ENCODE measurements at places on chromosomes 7 and 10.

GRCh38 chr7:69668339-69668870 lies 70.1 kb downstream of the AUTS2 start:
- DNase-seq = no peak

DNA sequence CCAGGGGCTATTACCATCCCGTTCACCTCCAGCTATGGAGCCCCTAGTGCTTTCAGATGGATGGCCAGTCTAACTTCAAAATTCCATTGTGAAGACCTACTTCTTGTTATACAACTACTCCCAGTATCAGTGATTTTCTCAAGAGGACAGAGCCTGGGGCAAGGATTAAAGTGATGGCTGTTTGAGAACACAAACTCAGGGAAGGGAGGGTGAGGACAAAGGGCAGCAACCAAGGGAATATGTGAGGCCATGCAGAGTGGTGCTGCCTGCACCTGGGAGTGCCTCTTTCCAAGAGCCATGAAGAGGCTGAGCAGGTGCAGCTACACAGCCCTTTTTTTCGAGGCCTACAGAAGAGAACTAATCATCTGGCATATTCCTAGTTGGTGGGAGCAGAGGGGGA lies 303.5 kb upstream of the BMPER start:
- no peak for DNase-seq

DNA sequence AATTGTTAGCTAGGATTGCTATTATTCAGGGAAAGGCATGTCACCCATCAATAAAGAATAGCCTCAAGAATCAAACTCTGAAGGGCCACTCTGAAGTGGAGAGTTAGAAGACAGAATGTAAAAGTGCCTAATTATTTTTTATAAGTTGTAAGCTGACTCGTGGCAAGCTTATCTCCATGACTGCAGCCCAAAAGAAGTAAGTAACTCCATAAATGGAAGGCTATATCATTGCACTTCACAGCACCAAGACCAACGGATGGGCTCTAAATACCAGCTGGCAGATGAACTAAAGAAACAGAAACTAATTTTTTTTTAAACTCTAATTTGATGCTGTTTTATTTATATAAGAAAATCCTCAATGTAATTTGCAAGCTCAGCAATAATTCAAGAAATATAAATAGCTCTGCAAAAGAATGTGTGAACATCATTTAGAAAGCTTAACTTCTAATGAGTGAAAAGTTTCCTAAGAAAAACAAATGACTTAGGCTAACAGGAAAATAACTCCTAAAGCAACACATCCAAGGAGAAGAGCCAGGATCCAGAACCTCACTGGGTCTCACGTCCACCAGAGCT lies 165.5 kb downstream of the SNX13 start:
- DNase-seq = no peak

DNA sequence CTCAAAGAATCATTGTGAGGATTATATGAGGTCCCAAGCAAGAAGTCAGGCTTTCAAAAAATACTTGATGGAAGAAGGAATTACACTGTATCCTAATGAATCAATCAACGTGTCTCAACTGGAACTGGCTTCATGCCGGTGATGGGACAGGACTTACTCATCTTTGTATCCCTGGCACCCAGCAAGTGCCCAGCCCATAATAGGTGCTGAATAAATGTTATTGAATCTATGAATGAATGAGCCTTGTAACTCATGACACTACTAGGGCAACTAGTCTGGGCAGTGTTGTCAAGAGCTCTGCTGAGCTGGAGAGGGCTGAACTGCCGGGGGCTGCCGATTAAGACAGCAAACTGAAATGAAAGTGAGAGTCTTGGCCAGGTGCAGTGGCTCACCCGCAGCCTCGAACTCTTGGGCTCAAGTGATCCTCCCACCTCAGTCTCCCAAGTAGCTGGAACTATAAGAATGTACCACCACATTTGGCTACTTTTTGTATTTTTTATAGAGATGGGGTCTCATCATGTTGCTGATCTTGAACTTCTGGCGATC lies 87.2 kb upstream of the KIF5B start:
- DNase-seq = no peak

- no peak for DNase-seq
These were observed 69.5 kb upstream of the CDK13 start for GRCh38 chr7:39880556-39880955.

GRCh38 chr10:6957851-6958250 lies 377.8 kb upstream of the PRKCQ start:
- no peak for DNase-seq

GRCh38 chr10:129605266-129605985 lies 138.4 kb downstream of the MGMT start:
- DNase-seq = no peak

DNA sequence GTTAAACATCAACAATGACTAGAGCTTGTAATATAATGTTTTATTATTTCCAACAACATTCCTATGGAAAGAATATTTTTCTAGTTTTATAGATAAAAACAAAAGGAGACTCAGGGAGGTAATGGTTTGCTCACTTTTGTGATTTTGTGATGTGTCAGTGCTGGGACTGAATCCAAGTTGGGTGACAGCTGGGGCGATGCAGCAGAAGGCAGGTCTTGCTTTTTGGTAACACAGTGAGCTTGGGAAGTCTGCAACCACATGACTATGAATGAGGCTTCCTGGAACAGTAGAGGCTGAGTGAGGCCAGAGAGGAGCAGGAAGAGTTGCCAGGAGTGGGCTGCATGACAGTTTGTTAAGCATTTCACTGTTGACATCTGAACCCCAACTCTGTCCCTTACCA lies 4.9 kb upstream of the YKT6 start:
- DNase-seq = no peak

DNA sequence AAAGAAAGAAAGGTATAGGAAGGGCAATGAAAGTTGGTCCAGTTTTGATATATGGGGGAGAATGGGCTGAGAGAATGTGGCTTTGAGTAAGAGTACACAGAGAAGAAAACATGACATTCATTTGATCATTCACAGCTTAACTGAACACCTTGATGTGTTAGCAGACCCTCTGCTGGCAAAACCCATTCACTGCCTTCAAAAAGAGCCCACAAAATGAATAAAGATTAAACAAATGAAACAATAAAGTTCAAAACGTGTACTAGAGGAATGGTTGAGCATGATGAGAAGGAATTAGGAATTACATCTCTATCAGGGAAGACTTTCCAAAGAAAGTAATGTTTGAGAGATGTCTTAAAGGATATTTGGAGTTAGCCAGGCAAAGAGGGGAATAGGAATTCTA lies 2.1 kb downstream of the WEE2 start:
- no peak for DNase-seq

- no peak for DNase-seq
These were observed 199.7 kb upstream of the MAGI2 start for GRCh38 chr7:79653136-79653631.

DNA sequence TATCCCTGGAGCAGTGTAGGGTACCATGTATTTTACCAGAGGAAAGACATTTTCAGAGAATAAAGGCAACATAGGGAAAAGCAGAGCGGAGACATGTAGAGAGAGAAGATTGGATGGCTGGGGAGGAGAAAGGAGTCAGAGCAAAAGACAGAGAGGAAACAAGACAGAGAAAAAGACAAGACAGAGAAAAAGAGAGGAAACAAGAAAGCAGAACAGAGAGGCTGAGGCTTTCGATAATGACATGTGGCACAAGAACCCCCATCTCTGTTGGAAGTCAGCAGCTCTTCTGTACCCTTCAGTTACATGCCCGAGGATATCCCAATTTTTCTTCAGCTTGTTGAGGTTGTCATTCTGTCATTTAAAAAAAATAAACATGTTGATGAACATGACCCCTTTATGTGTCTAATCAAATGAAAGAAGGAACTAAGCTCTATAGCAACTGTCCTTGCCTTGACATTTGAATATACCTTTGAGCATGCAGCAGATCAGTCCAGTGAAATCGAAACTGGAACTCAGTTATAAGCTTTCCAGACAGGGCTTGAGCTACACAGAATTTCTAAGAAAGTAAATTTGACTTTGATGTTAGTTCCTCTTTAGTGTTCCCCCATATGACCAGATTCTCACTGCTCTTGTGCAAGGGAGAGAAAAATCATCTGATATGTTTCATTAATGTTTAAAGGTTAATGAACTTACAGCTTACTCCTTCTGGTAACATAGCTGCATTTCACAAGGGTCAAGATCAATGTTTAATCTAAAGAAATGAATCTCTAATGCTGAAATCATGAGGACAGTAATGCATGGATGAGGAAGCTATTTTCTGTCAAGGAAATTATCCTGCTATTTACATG lies 75.1 kb upstream of the SP4 start:
- DNase-seq = no peak

- DNase-seq = no peak
These were observed 1033.1 kb downstream of the NRG3 start for GRCh38 chr10:82908096-82908495.

GRCh38 chr7:39075210-39075609 lies 97.5 kb downstream of the POU6F2 start:
- no peak for DNase-seq

DNA sequence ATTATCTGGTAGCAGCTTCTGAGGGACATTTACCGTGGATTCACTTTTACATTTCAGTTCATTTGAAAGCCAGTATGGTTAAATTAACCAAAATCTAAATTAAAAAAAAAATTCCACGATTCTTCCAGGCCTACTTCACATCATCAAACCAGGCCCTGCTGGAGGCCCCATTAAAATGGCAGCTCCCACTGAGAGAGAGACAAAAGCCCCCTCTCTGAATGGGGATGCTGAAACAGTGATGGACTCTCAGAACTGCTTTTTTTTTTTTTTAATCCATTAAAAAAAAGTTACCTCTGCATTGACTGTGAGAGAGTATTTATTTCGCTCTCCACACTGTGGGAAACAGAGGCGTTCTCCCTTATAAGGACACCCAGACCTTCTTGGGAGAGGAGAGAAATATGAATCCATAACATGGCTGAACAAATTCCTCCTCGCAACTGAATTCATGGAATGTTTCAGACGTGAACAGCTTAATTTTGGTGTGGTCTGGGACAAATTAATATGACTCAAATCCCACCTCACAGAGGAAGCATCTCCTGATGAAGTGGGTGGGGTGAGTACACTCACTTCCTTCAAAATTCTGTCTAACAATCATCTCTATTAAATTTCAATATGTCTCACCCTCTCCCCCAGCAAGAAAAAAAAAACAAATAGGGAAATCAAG lies 73.5 kb downstream of the SAMD9 start:
- DNase-seq = no peak

DNA sequence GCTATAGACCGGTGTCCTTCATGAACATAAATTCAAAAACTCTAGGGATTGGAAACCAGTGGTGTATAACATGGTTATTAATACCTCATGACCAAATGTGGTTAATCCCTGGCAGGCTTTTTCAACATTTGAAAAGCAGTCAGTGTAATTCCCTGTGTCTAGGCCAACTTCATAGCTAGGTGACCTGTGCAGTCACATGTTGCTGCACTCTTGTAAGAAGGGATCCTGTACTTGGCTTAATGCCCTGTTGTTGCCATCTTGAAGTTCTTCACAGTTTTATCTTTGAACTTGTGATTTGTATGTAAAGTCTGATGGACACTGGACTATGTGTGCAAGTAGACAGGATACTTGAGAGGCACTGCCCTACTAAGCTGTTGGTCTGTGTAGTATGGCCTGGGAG lies 39.7 kb downstream of the ZNF33A start:
- DNase-seq = no peak

GRCh38 chr10:52778511-52779392 lies 6.2 kb upstream of the MBL2 start:
- DNase-seq = no peak

- DNase-seq = no peak
These were observed 1239.7 kb downstream of the GATA3 start for GRCh38 chr10:9294132-9294663.

DNA sequence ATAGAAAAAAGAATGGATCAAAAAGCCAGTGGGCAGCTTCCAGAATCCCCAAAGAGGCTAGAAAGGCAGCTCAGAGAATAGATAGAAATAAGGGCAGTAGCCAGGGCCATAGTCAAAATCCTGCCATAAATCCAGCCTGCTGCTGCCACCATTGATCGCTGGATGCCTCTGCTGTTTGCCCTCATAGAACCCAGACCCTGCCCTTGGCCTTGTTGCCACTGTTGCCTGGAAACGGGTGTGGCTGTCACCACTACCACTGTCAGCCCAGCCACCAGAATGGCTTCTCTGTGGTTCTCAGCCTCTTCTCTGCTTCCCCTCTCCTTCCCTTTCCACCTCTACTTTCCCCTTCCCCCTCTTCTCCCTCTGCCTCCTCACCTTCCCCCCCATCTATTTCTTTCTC lies 57.8 kb downstream of the HHEX start:
- no peak for DNase-seq

- no peak for DNase-seq
These were observed 3.2 kb downstream of the MAFK start for GRCh38 chr7:1533547-1534329.

GRCh38 chr10:110174201-110174600 lies 33.2 kb upstream of the MXI1 start:
- no peak for DNase-seq

GRCh38 chr7:101395376-101395775 lies 32.7 kb downstream of the COL26A1 start:
- DNase-seq = no peak

DNA sequence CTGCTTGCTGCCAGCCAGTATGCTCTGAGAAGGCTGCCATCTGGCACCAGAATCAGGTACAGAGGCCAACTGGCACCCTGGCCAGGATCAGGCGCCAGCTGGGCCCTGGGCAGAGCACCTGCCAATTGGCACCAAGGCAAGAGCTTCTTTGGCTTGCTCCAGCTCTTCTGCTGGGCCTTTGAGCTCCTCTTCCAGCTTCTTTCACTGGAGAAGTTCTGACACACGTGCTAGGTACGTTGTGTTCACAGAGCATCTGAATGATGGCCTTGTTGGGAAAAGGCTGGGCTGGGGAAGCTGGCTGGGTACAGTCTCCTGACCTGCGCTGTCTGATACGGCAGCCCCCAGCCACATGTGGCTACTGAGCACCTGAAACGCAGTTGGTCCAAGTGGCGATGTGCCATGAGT lies 31.7 kb upstream of the OPALIN start:
- no peak for DNase-seq
